ENCODE measurements at places on chromosomes 12 and 14.

- no peak for DNase-seq
Measured at GRCh38 chr14:74965486-74966153, 10.2 kb upstream of the PGF start.

GRCh38 chr14:77183896-77184295 lies 2.3 kb downstream of the TMEM63C start:
- DNase-seq, result no peak

GRCh38 chr14:92675976-92676375 lies 72.5 kb downstream of the LGMN start:
- peak; percentile 5 for DNase-seq

GRCh38 chr12:120855823-120856588 lies 48.2 kb downstream of the SPPL3 start:
- no peak for DNase-seq

DNA sequence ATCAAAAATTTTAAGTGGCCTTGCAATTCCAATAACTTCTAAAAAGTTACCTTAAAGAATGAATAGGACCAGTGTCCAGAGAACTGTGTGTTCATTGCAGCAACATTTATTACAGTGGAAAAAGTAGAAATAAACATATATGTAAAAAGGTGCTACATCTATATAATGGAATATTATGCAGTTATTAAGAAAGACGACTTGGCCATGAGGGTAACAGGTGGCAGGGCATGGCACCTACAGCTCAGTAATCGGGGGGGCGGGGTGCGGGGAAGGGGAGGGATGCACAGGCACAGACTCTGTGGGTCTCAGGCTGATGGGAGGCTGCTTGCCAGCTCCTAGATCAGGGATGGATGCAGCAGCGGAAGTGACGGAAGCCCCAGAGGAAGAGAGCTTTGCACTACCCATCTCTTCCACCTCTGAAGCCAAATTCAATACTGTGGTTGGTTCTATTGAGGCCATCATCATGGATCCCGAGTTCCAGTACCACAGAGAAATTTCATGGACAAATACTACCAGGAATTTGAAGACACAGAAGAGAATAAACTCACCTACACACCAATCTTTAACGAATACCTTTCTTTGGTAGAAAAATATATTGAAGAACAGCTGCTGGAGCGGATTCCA lies 14.0 kb downstream of the KRT76 start:
- no peak for DNase-seq

- peak; percentile 89 for DNase-seq
Measured at GRCh38 chr12:130838951-130839769, at the start of gene STX2. STX2 (minus strand) TSS chr12:130839250; CDS start chr12:130839099, 151 bp downstream.

DNA sequence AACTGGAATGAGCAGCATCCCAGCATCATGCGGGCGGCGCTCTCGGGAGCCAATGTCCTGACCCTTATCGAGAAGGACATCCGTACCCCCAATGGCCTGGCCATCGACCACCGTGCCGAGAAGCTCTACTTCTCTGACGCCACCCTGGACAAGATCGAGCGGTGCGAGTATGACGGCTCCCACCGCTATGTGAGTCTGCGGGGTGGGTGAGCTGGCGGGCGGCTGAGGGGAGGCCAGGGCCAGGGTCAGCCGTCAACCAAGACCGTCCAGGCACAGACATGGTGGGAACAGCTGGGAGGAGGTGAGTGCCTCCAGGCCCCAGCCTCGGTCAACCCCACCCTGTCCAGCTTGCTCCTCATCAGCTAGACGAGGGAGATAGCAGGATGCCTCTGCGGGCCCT lies 25.8 kb upstream of the NXPH4 start:
- DNase-seq, result no peak

GRCh38 chr12:64767495-64767894 lies 8.3 kb upstream of the GNS start:
- DNase-seq, result no peak

DNA sequence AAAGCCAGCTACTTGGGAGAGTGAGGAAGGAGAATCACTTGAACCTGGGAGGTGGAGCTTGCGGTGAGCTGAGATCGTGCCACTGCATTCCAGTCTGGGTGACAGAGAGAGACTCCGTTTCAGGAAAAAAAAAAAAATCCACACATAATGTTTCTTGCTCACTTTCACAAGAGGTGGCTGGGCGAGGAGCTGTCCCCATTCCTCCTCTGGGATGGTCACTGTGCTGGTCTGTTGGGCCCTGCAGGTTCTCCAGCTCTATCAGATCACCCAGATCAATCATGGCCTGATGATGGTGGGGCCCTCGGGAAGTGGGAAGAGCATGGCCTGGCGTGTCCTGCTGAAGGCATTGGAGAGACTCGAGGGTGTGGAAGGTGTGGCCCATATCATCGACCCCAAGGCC lies 47.3 kb downstream of the DYNC1H1 start:
- no peak for DNase-seq

GRCh38 chr12:54162741-54163140 lies 26.0 kb downstream of the SMUG1 start:
- no peak for DNase-seq

DNA sequence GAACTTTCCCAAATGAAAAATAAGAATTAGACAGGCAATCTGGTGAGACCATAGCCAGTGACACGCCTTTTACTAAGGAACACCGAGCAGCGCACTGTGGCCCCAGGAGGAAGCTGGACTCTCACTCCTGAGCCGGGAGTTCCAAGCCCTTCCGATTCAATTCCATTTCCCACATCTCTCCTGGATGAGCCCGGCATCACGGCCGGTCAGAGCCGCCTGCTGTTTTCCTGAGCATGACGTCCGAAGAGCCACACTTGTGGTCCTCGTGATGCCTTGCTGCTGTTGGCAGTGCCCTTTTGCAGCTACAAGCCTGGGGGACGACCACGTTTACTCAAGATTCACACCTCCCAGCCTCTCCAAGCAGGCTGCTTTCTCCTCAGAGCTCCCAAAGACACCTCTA lies 40.8 kb downstream of the FBXL14 start:
- DNase-seq, result no peak

DNA sequence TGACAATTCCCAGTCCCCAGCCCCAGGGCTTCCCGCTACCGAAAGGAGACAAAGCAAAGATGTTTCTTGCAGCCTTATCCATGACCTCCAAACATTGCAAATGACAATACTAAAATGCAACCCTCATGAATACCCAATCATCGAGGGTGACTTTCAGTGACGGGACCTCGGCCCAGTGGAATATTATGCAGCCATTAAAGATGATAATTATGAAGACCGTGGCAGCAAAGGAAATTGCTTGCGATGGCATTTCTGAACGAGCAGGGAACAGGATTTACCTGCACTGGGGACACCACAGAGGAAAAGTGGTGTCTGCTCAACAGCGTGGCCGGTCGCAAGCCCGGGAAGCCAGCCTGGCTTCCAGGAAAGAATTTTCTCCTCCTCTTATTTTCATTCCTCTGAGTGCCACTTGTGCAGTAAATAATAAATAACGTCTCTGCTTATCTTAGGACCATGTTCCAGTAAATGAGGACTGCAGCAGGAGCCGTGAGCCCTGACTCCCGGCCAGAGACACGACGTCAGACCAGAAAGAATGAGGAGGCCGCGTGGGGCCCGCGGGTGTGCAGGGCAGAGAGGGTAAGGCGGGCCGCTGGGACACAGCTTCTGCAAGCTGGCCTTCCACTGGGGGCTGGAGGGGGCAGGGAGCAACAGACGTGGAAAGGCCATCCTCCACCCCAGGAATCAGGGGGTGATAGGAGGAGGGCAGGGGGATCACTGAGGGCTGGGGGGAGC lies 6.6 kb downstream of the C14orf180 start:
- DNase-seq, result no peak

GRCh38 chr14:54920052-54920451 lies 17.4 kb upstream of the GCH1 start:
- no peak for DNase-seq

- DNase-seq, result no peak
Measured at GRCh38 chr14:89202413-89203190, 214.4 kb downstream of the FOXN3 start.

GRCh38 chr12:32105986-32106516 lies 596 bp upstream of the BICD1 start:
- DNase-seq, result no peak

- DNase-seq, result no peak
Measured at GRCh38 chr12:72602581-72602980, 330.4 kb downstream of the TRHDE start.

DNA sequence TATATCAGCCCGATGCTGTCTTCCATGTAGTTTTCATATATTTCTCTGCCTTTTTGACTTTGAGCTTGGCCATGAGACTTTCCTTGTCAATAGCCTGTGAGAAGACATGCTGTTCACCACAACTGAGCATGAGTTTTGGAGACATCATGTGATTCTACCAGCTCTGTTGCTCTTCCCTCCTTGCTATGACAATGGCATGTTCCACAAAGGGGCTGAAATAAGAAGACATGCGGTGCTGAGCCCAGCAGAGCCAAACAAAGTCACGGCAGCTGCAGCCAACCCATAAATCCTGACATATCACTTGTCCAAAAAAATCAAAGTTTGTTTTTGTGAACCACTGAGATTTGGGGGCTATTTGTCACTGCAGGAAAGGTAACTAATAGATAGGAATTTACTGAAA lies 343.4 kb upstream of the KITLG start:
- no peak for DNase-seq

- DNase-seq, result no peak
Measured at GRCh38 chr14:66383257-66383656, 102.9 kb upstream of the CCDC196 start.

DNA sequence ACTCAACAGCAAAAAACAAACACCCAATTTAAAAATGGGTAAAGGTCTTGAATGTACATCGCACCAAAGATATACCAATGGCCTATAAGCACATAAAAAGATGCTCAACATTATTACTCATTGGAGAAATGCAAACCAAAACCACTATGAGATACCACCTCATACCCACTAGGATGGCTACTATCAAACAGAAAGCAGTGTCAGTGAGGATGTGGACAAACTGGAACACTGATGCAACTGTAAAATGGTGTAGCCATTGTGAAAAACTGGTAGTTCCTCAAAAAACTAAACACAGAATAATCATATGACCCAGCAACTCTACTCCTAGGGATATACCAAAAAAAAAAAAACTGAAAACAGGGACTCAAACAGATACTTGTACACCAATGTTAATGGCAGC lies 49.3 kb downstream of the CDK17 start:
- DNase-seq, result no peak

GRCh38 chr12:26001530-26001929 lies 43.0 kb downstream of the RASSF8 start:
- DNase-seq, result no peak

- DNase-seq, result no peak
Measured at GRCh38 chr14:23568021-23568599, 519 bp upstream of the AP1G2 start.

DNA sequence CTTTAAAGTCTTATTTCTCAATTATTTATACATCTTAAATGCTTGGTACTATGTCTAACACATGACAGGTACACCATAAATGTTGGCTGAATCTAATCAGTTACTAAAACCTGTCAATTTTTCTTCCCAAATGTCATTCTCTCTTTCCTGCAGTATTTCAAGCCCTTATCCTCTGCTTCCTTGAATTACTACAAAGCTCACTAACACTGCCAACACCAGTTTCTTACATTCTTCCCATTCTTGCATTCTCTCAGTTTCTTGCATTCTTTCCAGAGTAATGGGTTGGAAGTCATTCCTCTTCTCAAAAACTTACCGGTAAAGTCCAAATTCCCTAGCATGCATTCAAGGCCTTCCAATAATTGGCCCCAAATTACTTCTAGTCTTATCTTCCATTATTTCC lies 9.6 kb upstream of the SMARCC2 start:
- no peak for DNase-seq

- no peak for DNase-seq
Measured at GRCh38 chr14:68327231-68327630, 465.6 kb downstream of the ZFP36L1 start.

GRCh38 chr12:91138337-91138920 lies 27.1 kb upstream of the LUM start:
- no peak for DNase-seq

GRCh38 chr14:99159341-99160340 lies 112.4 kb downstream of the BCL11B start:
- DNase-seq, result no peak

DNA sequence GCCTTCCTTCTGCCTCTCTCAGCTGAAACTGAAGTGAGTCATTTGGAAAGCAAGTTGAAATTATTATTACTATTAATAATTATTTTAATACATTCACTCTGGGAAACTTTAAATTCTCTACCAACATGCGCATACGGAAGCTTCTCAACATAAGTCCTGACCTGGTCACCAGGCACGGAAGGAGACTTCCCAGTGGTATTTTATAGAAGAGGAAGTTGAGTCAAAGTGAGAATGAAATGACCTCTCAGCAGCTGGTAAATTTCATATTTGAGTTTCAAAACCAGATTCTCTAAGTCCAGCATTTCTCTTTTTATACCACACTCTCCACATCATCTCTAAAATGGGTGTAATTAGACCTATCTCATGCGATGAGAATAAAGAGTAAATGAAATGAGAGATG lies 747.4 kb downstream of the VRK1 start:
- no peak for DNase-seq

DNA sequence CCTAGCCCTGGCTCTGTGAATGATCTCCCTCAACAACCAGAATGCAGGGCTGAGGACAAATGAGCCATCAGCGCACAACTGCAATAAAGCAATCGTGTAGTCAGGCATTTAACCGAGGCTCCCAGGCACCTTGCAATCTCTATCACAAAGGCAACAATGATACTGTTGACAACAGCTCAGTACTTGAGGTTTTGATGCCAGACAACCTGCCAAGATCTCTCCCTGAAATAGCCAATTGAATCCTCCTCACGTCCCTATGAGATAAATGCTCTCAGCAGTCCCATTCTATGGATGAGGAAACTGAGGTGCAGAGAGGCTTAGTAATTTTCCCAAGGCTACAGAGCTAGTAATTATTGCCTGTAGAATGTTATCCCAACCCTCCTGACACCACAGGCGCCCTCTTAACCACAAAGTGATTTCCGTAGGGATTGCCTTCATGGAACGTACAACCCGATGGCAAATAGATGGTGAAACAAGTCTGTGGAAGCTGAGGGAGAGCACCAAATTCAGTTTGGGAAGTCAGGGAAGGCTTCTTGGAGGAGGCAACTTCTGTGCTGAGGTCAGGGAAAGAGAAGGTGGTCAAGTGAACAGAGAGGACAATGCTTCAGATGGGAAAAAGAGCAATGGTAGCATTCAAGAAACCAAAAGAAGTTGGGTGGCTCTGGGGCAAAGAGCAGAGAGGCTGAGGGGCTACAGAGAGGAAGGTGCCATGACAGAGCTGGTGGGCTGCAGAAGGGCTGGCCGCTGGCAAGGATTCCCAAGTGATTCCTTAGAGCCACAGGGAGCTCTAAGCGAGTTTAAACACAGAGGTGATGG lies 12.6 kb downstream of the SERPINA3 start:
- no peak for DNase-seq

DNA sequence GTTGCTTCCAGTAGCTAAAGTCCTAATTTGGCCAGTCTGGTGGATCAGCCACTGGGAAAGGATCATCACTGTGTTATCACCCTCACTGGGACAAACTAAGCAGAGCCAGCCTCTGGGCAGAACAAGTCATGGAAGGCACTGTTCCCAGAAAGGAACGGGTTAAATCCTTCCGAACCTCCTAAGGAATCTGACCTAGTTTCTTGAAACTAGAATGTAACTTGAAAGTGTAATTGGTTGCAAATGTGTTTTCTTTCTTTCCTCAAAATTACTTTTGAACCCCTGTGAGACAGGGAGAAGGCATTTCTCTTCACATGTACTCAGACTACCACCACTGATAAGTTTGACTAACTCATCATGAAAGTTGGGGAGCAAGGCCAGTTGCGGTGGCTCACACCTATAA lies 18.7 kb upstream of the KICS2 start:
- DNase-seq, result no peak

All from activated naive CD4-positive, alpha-beta T cell treated with anti-CD3 and anti-CD28 coated beads, Interleukin-2, amount 50 U/mL, for 16 hours (primary cell).